Fibroblast of mammary gland (primary cell): ENCODE measurements at places on chromosomes 11 and 22.

DNA sequence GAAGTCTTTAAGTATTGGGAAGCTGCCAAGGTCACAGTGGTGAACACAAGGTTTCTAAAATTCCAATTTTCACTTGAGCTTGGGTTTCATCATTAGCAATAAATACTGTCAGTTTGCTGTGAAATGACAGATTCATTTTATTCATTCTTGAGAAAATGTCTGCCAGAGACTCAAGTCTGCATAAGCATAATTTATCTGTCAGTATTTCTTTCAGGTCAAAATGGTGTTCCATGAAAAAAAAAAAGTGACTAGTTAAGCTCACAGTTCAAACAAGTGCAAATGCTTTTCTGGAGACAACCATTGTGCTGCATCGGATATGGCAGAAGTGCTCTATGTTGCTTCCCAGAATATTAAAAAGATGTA lies 8.1 kb upstream of the GDPD5 start:
- no peak for DNase-seq

DNA sequence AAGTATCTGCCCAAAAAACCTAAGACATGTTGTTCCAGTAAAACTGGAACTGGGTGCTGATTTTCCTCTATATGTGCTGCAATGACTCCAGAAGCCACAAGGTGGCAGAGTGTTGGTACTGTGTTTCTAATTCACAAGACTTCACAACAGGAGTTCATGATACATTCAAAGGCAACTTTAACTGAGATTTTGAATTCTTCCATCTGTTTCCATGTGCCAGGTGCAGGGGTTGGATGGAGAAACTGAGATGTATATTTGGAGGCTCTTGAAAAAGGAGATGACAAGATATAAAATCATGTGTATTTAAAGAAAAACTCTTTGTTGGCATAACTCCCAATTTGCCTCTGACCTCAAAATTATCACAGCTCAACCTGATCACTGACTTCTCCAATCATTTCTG lies 1098.6 kb upstream of the CCDC90B start:
- peak; percentile 66 for DNase-seq

- peak; percentile 77 for DNase-seq
Measured at GRCh38 chr11:59560702-59561473, 49.5 kb downstream of the OR4D9 start.

DNA sequence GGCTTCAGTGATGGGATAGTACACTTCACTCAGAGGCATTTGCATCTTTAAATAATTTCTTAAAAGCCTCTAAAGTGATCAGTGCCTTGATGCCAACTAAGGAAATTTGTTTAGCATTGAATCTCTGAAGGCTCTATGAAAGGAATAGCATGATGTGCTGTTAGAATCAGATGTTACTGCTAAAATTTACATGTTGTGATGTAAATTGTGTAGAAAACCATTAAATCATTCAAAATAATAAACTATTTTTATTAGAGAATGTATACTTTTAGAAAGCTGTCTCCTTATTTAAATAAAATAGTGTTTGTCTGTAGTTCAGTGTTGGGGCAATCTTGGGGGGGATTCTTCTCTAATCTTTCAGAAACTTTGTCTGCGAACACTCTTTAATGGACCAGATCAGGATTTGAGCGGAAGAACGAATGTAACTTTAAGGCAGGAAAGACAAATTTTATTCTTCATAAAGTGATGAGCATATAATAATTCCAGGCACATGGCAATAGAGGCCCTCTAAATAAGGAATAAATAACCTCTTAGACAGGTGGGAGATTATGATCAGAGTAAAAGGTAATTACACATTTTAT lies 4.6 kb downstream of the MALAT1 start:
- DNase-seq: no peak

- DNase-seq: no peak
Measured at GRCh38 chr22:26671317-26672059, 14.1 kb downstream of the MIAT start.

DNA sequence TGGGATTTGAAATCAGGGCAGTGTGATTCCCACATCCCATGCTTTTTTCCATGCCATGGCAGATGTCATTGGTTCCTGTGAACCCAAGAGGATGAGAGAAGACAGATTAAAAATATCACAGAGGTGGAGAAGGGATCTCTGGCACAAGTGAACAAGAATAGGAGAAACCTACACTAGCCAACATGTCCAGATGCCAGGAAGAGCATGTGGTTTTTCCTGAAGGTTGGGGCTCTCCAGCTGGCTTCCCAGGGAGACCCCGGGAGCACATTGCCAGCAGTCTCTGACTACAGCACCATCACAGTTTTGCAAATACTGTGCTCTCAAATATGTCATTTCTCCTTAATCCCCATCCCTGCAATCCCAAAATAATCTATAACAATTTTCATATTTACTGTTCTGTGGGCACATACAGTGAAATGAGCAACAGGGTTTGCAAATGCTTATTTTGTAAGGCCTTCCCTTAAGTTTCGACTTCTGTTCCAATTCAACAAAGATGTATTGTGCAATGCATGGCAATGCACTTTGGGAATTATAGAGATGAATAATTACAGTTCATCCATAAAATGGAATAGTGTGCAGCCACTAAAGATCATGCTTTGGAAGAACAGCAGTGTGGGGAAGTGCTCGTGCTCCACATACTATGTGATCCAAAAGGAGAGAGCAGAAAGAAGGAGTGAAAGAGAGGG lies 4.8 kb downstream of the ANKK1 start:
- peak; percentile 14 for DNase-seq

GRCh38 chr11:73493956-73494598 lies 103.8 kb downstream of the FAM168A start:
- DNase-seq: peak; percentile 81

DNA sequence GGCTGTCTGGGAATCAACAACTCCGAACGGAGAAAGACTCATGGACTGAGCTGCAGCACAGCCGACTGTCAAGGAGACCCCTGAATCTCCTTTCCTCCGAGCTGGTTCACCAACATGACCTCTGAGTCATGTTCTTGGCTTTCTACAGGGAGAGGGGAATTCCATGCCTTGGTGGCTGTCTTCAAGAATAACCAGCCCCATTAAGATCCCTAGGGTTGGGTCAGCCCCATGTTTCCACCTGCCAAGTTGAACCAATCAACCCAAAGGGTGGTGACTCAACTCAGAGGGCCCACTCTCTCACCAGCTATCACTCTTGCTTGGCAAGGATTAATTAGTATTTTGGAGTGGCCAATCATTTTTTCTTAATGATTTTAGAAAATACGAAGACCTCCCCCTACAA lies 28.3 kb upstream of the IGSF22 start:
- DNase-seq: no peak

DNA sequence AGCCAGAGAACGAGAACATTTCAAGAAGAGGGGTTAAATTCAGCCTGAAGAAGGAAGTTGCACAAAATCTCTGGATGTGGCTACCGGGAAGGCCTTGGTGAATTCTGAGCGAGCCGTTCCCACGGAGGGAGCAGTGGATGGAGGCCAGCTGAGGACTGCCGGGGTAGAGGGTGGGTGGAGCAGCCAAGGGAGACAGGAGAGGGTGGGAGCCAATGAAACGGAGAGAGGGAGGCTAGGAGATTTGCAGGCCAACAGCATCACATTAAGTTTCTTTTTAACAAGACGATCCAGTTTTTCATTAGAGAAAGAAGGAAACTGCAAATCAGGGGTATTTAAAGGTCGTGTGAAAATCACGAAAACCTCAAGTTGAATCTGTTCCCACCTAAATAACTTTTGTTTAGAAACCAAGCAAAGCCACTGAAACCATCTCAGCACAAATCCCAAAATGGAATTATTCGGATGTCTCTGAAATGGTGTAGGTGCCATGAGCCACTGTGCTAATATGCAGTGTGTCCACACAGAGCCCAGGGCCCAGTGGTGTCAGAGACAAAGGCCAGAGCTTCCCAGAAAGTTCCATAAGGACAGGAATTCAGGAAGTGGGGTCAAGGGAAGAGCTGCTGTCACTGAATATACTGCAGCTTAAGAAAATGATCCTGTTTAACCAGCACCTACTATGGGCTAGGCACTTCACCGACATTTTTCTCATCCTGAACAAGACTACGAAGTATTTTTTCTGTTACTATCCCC lies 59.7 kb upstream of the SLC35C1 start:
- no peak for DNase-seq

DNA sequence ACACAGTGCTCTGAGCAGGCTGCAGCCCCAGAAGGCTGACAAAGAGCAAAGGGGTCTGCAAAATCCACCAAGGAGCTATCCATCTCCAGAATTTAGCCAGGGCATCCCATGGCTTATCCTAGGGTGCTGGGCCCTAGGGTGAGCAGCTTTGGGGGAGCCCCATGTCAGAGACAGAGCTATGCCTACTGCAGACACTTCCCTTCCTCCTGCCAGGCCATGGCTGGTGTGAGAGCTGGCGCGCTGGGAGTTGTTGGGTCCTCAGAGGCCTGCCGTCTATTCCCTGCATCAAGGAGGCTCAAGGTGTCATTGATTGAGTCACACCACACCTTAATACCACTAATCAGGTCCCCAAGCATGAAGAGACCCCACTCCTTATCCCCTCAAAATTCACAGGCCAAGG lies 85.3 kb upstream of the TP53I11 start:
- no peak for DNase-seq

GRCh38 chr11:46130286-46130940 lies 9.2 kb upstream of the PHF21A start:
- no peak for DNase-seq

GRCh38 chr22:37905534-37906363 lies at the start of gene MICALL1:
TSS of gene MICALL1 (plus strand) at chr22:37906297. CDS start at chr22:37906423, 126 bp downstream.
- DNase-seq: peak; percentile 75

GRCh38 chr11:65868076-65868667 lies 4.4 kb downstream of the EFEMP2 start:
- DNase-seq: no peak

DNA sequence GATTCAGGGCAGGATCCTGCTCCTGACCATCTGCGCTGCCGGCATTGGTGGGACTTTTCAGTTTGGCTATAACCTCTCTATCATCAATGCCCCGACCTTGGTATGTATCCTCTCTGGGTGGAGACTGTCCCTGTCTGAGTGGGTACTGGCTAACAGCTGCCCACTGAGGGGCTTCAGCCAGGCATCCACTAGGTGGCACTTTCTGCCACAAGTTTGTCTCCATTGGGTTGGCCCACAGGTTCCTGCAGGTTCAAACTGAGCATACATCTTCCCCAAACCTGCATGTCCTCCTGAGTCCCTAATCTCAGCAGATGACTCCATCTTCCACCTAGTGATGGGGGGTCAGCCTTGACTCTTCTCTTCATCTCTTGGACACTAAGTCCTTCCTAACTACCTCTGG lies 4.4 kb downstream of the SLC2A11 start:
- DNase-seq: peak; percentile 54

DNA sequence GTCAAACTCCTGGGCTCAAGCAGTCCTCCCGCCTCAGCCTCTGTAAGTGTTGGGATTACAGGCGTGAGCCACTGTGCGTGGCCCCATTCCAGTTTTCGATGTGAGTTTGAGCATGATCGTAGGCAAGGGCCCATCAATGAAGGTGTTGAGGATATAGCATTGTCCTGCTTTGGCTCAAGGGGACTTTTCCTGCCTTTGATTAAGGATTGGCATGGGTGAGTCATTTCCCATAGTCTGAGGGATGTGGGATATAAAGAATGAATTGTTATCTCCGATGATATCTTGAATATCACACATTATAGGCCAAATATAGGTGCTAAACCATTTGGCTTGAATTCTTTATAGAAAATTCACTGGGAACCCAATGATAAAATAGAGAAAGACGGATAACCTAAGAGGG lies 30.4 kb downstream of the STIM1 start:
- DNase-seq: no peak

DNA sequence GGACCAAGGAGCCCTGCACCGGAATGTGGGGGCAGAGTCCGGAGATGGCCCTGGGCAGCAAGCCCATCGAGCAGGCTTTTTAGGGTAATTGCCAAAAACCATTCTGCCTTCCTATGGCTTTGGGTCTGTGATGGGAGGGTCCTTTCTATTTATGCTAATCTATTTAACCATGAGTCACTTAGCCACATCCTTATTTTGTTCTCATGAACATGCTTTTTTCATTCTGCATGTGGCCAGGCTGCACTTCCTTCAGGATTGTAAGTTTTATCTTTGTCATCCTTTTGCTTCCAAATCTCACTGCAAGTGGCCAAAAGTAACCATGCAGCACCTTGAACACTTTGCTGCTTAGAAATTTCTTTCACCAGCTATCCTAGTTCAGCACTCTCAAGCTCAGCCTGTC lies 88.3 kb downstream of the EFCAB6 start:
- peak; percentile 53 for DNase-seq

DNA sequence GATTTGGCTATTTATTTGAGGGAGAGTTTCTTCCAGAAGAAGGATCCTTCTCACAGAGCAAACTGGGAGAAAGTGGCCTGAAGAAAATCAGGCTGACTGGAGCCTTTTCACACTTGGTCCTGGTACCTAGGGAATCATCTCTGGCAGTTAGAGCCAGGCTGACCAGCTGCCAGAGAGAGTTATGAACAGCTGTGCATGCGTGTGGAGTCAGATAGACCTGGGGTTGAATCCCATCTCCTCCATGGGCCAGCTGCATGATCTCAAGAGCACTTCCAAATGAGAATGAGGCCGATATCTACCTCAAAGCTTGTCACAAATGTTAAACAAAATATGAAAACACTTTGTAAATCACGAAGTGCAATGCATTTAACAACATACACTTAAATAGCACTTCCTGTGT lies 390.0 kb downstream of the TENM4 start:
- DNase-seq: no peak

DNA sequence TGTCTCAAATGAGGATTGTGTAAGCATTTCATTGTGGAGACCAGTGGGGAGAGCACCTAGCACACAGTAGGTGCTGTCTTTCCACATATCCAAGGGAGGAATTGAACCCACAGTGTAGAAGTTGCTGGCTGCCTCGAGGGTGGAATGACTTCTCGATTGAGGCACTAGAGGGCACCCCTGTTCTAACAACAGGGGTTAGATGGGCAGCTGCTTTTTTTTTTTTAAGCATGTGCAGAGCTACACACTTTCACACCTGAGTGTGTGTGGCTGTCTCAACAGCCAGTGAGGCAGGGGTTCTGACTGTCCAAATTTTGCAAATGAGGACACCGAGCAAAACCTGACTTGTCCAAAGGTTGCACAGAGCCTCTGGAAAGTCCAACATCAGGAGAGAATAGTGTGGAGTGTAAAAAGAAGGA lies 118.2 kb upstream of the CRYBB3 start:
- peak; percentile 19 for DNase-seq
